ENCODE measurements at places on chromosomes 16 and 17. TPM values are rescaled to one million over a fixed set of nuclear protein-coding genes. Genes with fewer than 3 reads are reported as not detected.

PRSS33 gene
- total RNA-seq = not detected

NECAB2 gene
- 6.9 TPM for total RNA-seq

KRT39 gene
- total RNA-seq = not detected

CES3 gene
- total RNA-seq = under 0.01 TPM

CDC42EP4 gene
- total RNA-seq = 62.8 TPM

LRRC36 gene
- 2.4 TPM for total RNA-seq

Measured in frontal cortex (tissue), 4 donors.